ENCODE measurements at places on chromosomes 12 and 14.

- no peak for DNase-seq
Measured at GRCh38 chr14:24224618-24225071, 7.5 kb downstream of the NEDD8 start.

DNA sequence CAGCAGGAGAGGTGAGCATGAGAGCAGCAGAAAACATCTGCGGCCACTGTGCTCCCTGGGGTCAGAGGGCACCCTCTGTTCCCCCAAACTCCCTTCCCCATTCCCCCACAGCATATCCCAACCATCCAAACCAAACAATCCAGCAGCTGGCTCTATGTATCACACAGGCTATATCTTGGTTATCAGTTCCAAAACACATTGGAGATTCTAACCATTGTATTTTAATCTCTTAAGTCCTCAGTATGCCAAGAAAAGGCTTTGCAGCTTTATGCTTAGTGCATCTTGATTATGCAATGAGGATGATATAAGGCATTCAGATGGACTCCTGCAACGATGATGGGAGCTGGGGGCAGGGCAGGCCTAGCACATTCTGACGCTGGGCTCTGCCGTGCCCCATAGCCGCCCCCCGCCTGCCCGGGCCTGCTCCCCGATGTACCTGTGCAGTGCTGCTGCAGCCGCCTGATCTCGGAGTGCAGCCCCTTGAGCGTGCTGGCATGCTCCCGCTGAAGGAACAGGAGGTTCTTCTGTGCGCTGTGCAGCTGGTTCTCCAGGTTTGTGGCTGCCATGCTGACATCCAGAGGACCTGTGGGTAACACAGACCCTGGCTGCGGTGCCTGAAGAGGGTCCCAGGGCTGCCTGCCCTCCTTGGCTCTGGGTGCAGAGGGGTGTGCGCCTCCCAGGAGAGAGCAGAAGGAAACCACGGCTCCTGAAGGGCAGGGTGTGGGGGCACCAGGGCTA, 29.6 kb downstream of the CCDC92 start:
- DNase-seq: no peak

GRCh38 chr14:69683971-69684370, 72.6 kb downstream of the SUSD6 start:
- DNase-seq: no peak

DNA sequence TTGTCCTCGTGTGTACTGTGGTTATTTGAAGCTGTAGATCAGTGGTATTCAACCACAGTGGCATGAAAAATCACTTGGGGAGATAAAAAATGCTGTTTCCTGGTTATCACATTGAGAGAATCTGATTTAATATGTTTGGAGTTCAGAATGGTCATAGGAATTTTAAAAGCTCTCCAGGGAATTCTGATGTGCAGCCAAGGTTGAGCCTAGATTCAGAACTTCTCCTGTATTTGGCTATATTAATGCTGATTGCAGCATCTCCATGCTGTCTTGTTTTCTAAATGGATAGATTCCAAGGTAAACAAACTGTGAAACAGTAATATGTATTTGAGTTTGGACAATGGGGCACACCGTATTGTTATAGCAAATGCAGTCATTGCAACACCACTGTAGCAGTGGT, 982.2 kb upstream of the FBXO33 start:
- no peak for DNase-seq

- DNase-seq: no peak
Measured at GRCh38 chr12:39227218-39227617, 215.7 kb downstream of the KIF21A start.

DNA sequence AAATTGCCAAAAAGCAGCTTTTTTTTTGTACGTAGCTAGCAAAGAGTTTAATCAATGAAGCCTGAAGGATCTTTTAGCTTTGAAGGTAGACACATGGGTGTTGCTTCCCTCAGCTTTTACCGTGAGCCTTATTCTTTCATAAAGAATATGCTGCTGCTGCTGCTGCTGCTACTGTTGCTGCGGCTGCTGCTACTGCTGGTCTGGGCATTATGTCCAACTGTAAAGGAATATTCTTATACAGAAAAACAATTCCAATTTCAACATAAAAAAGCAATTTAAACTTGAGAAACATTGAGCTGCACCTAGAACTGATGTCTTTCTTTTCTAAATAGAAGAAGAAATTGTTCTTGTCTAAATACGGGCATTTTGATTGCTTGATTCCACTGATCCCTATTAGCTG, 38.9 kb upstream of the PPP1R12A start:
- no peak for DNase-seq

- no peak for DNase-seq
Measured at GRCh38 chr12:129096184-129096583, 242.9 kb downstream of the GLT1D1 start.

- no peak for DNase-seq
Measured at GRCh38 chr14:72583316-72584272, 310.3 kb downstream of the DPF3 start.

- DNase-seq: no peak
Measured at GRCh38 chr12:71503579-71504391, 64.2 kb downstream of the LGR5 start.

DNA sequence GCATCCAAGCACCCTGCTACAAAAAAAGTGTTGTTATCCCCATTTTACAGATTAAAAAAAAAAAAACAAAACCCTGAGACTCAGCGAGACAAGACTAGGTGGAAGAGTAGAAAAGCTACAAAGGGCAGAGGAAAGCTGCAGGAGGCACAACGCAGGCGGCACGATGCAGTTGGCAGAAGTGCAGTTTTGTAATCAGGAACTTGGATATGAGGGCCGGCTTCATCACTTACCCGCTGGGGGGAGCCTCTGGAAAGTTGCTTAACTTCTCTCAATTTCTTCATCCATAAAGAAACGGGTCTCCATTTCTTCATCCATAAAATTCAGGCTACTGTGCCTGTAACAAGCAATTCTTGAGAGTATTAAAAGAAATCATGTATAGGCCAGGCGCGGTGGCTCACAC, 33.1 kb upstream of the CCDC60 start:
- DNase-seq: no peak

- DNase-seq: no peak
Measured at GRCh38 chr14:29262979-29263378, 496.4 kb downstream of the FOXG1 start.

DNA sequence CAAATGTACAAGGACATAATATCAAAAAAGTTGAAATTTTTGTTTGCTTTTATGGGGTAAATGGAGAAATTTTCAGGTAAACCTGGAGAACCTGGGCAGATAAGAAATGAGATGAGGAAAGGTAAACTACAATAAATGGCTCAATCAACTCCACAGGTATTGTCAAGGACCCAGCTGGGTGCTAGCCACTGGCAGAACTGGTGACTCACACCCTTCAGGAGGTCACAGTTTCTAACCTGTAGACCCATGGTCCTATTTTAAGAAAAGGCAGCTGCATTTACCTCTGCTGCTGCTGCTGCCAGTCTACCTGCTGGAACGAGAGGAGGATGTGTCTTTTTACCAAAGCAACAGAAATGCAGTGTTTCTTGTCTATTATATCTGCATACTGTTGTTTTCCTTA, 226.6 kb downstream of the ALG10B start:
- no peak for DNase-seq

GRCh38 chr12:11859705-11860425, 210.4 kb downstream of the ETV6 start:
- DNase-seq: no peak

- DNase-seq: peak; percentile 55
Measured at GRCh38 chr12:27161458-27162228, 79.3 kb upstream of the C12orf71 start.

DNA sequence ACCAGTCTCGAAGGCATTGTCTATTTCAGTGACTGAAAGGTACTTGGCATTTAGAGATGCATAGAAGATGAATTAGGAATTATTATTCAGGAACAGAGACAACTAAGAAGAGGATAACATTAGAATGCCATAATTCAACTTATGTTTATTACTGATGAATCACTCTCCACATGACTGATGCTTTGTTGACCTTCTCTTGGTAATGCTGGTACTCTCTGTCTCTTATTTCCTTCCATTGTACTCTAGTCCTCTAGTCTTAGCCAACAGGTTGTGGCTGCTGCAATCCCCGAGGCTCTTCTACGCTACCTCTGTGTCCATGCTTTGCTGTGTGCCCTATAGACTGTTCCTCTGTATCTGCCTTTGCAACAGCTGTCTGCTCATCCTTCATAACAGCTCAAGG, 652.9 kb downstream of the NRXN3 start:
- no peak for DNase-seq

DNA sequence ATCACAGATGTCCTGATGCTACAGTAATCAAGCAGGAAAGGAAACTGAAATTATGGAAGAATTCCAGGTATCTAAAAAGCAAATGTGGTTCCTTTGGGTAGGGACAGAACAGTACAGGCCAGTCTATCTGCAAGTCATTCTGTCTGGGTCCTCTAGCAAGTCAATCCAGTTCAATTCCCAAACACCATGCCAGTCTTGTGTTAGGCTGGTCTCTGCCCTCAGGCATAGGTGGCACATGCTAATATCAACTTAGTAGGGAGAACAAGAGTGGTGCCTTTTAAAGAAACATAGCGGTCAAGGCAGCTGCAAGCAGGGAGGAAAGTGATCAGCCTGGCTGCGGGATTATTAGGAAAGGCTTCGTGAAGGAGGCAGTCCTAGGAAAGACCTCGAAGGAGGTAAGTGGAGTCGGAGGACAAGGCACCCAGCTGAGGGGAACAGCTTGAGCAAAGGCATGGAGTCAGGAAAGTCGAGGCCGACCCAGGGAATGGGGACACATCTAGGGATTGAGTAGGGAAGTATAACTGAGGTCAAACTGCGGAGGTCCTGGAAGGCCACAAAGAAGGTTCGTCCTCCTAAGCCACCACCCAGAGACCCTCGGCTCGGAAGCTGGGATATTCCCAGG, 3.8 kb upstream of the PLEKHG6 start:
- DNase-seq: no peak

DNA sequence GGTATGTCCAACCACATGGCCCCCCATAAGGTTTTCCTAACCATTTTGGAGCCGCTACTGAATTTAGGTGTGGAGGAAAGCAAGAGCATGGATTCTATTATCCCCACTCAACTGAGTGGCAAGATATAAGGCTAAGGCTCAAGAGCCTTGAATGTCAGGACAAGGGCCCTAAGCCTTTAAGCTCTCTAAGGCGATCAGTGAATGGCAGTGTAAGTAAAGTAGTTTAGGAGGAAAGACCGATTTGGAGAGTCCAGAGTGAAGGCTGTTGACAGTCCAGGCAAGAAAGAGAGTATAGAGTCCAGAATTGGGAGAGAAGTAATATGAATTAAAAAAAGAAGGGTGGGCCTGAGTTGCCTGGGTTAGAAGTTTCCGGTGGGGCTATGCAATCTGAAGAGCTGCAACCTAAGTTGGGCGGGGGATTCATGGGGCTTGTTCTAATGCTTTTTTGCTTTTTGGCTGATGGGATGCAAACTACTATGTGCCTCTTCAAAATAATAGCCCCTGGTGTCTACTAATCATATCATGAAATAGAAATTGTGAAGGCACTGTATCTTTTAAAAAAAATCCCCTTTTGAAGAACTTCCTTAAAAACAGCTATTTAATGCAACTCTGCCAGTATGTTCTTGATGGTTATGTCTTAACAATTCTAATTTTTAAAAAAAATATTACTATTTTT, at the start of gene SPIC:
TSS of gene SPIC (plus strand) at position 626 of the 676 bp plus-strand sequence. CDS start 1,569 bp downstream, outside the sequence.
- DNase-seq: no peak

GRCh38 chr14:102973706-102974285, 51.3 kb downstream of the AMN start:
- DNase-seq: no peak

DNA sequence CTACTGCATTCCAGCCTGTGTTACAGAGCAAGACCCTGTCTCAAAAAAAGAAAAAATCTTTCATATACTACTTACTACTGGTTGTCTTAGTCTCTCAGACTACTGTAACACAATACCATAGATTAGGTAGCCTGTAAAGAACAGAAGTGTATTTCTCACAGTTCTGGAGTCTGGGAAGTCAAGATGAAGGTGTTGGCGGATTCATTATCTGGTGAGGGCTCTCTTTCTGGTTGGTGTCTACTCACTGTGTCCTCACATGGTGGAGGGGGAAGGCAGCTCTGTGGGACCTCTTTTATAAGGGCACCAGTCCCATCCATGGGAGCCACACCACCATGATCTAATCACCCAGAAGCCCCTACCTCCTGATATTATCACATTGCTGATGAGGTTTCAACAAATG, 14.4 kb downstream of the WDR20 start:
- no peak for DNase-seq

DNA sequence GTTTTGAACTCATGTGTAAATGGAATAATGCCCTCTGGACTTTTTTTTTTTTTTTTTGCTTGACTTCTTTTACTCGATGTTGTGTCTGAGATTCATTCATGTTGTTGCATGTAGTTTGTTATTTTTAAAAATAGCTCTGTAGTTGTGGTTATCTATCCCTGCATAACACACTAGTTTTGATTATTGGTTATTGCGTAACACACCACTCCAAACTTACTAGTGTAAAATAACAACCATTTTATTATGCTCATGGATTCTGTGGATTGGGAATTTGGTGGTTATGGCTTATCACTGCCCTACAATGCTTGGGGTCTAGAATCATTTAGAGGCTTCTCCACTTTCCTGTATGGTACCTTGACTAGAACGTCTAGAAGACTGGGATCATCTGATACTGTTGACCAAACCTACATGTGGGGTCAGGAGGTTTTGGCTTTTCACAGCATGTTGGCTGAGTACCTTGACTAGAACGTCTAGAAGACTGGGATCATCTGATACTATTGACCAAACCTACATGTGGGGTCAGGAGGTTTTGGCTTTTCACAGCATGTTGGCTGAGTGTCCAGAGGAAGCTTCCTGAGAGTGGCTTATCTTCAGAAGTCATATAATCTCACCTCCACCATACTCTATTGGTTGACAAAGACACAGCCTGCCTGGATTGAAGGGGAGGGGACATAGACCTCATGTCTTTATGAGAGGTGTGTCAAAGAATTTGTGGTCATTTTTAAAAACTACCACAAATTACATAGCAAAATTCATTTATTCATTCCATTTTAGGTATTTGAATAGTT, 11.6 kb downstream of the VRK1 start:
- no peak for DNase-seq

DNA sequence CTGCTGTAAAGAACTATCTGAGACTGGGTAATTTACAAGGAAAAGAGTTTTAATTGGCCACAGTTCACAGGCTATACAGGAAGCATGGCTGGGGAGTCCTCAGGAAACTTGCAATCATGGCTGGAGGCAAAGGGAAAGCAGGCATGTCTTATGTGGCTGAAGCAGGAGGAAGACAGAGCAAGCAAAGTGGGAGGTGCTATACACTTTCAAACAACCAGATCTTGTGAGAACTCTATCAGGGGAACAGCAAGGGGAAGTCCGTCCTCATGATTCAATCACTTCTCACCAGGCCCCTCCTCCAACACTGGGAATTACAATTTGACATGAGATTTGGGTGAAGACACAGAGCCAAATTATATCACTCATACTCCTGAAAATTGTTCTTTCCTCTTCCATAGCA, 109.5 kb upstream of the PKP2 start:
- no peak for DNase-seq
